ENCODE measurements at places on chromosomes 4 and X.

GRCh38 chr4:40170588-40170987 is 26.2 kb upstream of the RHOH start:
- no peak for DNase-seq

- DNase-seq, result no peak
These were observed 7.7 kb upstream of the F11 start for GRCh38 chr4:186258216-186258811.

GRCh38 chr4:164192844-164193243 is 561.1 kb upstream of the SMIM31 start:
- DNase-seq, result no peak

DNA sequence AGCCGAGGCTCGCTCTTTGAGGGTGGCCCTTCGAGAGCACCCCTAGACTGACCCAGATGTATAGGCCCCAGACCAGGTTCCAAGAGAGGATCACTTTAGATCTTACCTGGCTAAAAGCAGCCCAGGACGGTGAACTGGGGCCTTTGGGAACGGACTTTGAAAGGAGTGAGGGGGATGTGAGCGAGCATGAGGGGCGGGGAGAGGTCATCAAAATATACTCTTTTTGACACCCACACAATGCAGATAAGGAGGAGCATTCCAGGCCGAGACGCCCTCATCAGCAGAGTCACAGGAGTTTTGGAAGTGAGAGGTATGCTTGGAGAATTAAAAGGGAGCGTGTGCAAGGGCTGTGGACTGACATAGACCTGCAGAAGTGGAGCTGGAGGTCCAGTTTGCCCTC is 528 bp downstream of the NSDHL start:
- DNase-seq, result no peak

DNA sequence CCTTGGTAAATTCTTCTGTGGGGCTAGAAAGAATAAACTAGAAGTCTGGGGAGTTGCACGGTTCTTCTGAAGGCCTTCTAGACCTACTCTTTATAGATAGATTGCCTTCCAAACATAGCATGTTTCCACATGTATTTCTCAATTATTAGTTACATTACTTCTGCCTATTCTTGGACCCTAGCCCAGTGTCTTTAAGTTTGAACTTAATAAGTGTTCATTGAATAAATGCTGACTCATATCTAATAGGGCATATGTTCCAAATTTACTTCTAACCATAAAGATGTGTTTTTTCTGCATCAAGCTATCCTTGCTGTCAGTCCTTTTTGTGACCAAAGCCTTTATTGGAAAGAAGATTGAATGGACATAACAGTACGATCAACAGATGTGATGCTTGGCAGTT is 503.6 kb upstream of the ZFP42 start:
- no peak for DNase-seq

- DNase-seq, result no peak
These were observed 98.2 kb downstream of the AFF1 start for GRCh38 chr4:87032884-87033533.

- DNase-seq, result no peak
These were observed 119.0 kb downstream of the RTL3 start for GRCh38 chrX:78540171-78540570.

GRCh38 chr4:153549405-153549804 is 83.2 kb downstream of the TMEM131L start:
- no peak for DNase-seq

- no peak for DNase-seq
These were observed 229.9 kb upstream of the UGT8 start for GRCh38 chr4:114368751-114369150.

DNA sequence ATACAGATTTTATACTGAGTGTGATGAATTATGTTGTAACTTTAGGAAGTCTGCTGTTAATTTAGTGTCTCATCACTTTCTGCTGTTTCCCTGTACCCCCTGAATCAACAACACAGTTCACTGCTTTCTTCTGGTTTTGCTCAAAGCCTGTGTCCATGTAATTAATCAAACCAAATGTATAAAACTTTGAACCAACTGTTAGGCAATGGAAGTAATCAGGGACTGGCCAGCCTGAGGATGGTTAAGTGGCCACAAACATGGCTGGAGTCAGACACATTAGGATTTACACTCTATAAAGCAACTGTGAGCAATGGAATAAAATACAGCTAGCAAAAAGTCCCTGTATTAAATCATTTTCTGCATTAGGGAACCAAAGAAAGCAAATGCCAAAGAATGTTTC is 42.6 kb downstream of the CXCL1 start:
- no peak for DNase-seq

- DNase-seq, result no peak
These were observed 174.0 kb upstream of the GATB start for GRCh38 chr4:151934766-151935165.

- DNase-seq, result no peak
These were observed 24.0 kb downstream of the SMIM14 start for GRCh38 chr4:39614487-39615162.

GRCh38 chr4:146930673-146931072 is 15.0 kb downstream of the TTC29 start:
- no peak for DNase-seq

DNA sequence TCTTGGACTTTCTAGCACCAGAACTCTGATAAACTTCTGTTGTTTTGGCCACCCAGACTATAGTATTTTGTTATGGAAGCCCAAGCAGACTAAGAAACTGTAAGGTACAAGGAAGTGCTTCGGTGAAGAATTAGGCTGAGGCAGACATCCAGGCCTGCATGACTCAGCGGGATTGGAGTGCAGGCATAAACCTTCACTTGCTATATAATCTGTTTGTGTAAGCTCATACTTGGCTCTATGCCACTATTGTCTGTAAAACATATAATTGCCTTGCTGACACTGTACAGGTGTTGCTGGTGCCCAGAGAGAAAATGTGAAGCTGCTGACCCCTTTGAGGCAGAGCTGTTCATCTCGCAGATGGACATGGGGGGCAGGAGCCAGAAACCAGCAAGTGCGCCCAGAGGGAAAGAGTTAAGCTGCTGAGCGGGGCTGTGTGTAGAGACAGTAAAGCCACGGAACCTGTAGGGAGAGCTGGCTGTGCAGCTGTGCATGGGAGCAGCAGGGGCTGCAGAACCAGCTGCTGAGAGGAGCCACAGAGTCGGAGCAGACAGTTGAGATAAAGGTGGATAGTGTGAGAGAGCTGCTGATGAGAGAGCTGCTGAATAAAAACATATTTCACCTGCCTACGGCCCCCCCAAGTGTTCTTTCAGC is 96.2 kb downstream of the RBM46 start:
- DNase-seq, result no peak

GRCh38 chrX:40637687-40638086 is 9.7 kb downstream of the CXorf38 start:
- no peak for DNase-seq

All from stimulated activated CD4-positive, alpha-beta T cell treated with anti-CD3 and anti-CD28 coated beads, Interleukin-1b, Interleukin-23, amount 100 ng/mL, for 1 hour (primary cell).